Smooth muscle cell of bladder (primary cell): ENCODE measurements at places on chromosomes 13 and 19. TPM values are rescaled to one million over a fixed set of nuclear protein-coding genes. Genes with fewer than 3 reads are reported as not detected.

The DNMT1 gene
- 15.4 and 16.2 TPM in 2 replicates for total RNA-seq

The NPAS1 gene
- total RNA-seq, result 0.28 and 0.74 TPM in 2 replicates

The CABP5 gene
- not detected in 2 replicates for total RNA-seq

The SBSN gene
- total RNA-seq, result 2.1 and 9.3 TPM in 2 replicates

The FUZ gene
- 23.8 and 26.1 TPM in 2 replicates for total RNA-seq
